ENCODE measurements at places on chromosomes 6 and 20.

DNA sequence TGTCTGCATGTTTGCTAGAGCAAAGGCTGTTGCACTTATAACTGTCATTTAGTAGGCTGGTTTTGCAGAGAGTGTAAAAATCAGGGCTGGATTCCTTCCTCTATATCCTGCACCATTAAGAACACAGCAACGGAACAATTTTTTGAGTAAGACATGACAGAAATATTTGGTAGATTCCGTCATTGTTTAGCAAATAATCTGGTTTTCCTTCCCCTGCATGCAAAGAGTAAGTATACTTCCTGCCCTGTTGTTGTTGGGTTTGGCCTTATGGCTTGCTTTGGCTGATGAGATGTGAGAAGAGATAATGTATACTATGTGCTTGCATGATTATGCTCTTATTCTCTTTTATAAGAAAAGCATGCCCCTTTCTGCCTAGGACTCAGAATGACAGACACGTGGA is 23.8 kb downstream of the MANEA start:
- DNase-seq = no peak

- no peak for DNase-seq
Observed at GRCh38 chr6:129889580-129889979, 28.5 kb upstream of the TMEM244 start.

GRCh38 chr20:2691127-2691526 is 1.5 kb upstream of the EBF4 start:
- DNase-seq = no peak

GRCh38 chr20:6651561-6651960 is 115.9 kb upstream of the BMP2 start:
- DNase-seq = no peak

GRCh38 chr6:2229039-2229438 is 16.4 kb downstream of the GMDS start:
- DNase-seq = no peak

GRCh38 chr6:80725156-80725930 is 618.9 kb downstream of the BCKDHB start:
- DNase-seq = no peak

DNA sequence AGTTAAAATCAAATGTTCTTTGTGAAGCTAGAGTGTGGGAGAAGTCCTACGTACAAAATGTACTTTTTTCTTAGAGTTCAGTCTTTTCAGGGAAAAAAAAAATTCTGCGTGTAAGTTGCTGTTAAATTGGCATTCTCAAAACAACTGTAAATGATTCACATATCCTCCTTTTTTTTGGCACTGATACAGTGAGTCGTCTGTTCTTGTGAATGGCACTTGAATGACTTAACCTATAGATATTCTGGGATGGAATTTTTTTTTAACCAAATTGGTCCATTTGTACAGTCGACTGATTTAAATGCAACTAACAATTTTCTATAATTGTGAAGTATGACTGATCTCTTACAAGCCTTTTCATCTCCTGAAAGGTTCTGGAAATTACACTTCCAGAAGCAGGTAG is 5.5 kb upstream of the JAG1 start:
- DNase-seq = no peak

All from NCI-H1105 treated with DMSO at 0.1 percent for 48 hours (cell line).